Memory B cell (primary cell): ENCODE measurements at places on chromosomes 3 and 15.

DNA sequence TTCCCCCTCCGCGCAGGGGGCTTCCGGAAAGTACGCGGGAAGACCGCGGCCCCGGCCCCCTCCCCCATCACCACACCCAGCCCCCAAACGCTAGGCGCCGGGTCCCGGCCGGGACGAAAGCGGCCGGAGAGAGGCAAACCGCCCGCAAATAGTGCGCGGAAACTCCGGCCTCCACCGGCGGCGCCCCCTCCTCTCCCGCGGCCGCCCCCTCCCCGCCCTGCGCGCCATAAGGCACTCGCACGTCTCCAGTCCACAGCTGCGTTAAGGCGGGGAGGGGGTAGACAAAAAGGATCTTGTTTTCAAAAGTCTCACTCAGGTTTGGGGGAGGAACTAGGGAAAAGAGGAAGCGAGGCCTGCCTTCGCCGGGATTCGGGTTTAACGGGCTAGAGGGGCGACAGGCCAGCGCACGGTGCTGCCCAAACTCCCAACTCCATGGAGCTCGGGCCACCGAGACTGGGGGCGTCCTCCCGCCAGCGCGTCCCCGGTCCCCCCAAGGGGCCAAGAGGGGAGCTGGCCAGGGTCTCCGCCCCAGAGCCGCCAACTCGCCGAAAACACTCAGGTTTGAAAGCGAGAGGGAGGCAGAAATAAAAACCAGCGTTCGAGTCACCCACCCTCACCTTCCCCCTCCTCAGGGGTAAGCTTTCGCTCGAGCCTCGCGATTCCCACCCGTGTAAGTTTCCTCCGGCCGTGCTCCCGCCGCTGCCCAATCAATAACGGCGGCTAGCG, 1.8 kb downstream of the ANP32A start:
- DNase-seq = peak; percentile 47

DNA sequence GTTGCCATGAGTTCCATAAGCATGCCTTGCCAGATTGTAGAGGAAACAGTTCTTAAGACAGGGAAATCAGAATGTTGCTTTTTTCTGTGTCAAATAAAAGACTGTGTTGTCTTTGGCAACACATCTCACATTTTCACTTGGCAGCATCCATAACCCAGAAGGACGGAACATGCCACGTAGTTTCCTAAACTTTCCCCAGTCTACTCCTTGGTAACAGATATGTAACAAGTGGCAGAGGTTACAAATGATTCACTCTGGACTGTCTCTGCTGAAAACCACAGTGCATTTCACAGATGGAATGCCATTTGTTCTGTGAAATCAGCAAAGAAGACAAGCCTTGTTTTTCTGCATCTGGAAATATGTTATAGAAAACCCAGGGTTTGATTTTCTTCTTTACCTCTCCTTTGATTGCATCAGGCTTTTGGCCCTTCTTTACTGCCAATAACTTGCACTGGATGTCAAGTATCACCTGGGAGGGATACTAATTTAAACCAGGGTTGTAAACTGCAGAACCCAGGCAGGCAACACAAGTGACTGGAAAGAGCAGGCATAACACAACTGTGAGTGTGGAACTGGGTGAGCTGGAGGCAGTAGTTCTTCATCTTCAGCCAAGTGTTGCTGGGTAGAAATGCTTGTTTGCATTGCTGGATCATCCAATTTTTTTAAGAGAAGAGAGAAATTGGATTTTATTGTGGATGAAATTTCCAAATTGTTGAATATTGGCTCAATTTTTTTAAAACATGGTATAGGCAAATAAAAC, 124.4 kb upstream of the FOXB1 start:
- DNase-seq = no peak

- DNase-seq = no peak
These were observed 673.6 kb downstream of the EDEM1 start for GRCh38 chr3:5861151-5861550.

GRCh38 chr15:60626669-60627068, 147.7 kb upstream of the ICE2 start:
- DNase-seq = no peak

- DNase-seq = no peak
These were observed 22.5 kb downstream of the KCTD6 start for GRCh38 chr3:58514405-58514804.

DNA sequence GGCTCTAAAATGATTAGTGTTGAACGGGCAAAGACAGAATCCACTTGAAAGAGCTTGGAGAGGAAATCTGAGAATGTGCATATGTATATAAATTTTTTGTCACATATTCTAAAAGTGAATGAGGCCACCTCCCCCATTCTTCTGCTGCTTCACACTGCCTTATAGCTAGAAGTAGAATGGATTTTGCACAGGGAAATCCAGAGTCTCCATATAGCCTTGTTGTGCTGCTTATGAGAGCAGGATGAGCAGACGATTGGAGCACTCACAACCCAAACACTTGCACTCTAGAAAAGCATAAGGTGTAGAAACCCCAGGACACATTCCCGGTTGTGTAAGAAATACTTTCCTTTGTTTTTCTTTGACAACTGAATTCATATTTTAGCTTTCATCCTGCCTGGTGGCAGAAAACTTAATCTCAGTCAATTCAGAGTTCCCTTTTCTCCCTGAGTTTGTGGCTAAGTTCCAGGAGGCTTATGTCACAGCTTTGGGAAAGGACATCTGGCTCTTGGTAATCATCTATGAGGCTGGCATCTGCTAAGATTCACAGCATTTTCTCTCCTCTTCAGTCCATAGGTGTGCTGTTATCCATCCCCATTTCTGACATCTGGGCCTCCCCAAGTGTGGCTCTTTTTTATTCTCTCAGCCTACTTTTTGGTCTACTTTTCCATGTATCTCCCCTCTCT, 188.4 kb upstream of the PFN2 start:
- DNase-seq = no peak

DNA sequence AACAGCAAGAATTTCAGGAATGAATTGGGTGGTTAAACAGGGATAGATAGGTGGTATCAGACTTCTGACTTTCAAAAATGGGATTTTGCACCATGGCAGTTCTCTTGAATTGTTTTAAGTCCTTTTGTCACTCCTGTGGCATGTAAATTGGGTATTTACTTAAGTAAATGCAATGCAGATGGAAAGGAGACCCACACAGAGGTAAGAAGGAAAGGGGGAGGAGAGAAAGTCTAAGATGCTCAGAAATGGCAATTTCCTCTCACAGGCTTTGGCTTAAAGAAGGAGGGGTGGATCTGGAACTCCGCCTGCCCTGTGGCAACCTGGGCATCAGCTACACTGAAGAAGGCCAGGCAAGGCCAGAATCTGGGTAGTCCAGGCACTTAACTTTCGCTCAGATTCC, 197.1 kb upstream of the UBE2E1 start:
- DNase-seq = no peak

DNA sequence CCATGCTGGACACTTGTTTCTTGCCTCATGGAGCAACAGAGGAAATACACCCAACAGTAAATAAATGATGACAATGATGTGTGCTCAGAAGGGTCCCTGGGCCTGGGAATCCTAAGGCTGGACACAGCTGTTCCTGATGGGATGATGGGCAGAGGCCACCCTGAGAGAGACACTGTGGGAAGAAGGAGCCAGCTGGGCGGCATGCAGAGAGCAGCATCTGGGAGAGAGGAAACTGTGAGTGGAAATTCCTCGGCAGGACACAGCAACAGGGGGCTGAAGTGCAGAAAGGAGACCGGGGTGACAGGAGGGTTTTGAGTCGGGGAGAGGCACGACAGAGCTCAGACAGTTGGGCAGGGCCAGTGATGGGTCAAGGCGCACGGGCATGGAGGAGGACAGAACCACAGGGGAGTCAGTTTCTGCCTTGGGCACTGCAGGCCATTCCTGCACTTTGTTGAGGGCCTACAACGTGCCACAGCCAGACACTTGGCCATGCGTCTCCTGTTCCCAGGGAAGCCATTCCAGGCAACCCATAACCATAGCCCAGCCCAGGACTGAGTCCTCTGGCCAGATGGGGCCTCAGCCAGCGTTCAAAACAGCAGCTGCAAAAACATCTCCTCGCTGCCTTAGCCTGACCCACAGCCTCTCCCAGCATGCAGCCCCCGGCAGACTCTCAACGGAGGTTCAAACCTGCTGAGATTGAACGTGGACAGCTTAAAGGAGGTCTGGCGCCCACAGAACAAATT, 36.7 kb upstream of the SLC6A1 start:
- DNase-seq = no peak

DNA sequence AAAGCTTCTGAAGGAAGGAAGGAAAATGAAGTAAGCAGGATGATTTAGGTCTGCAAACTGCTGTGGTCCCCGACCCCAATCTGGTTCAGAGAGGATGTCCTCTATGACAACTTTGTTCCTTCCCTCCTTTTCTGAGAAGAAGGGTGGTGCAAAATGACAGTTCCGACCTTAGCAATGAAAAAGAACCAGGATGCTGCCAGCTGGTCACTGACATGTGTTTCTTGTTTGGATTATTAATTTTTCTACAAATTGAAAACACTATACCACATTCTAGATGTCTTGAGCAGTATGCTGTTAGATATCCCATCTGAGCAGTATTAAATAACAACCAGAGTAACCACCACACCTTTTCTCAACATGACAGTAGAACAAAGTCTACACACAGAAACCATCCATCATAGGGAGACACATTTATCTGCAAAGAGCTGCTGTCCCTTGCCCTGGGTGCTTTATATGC, 27.5 kb downstream of the CDCP1 start:
- DNase-seq = no peak

DNA sequence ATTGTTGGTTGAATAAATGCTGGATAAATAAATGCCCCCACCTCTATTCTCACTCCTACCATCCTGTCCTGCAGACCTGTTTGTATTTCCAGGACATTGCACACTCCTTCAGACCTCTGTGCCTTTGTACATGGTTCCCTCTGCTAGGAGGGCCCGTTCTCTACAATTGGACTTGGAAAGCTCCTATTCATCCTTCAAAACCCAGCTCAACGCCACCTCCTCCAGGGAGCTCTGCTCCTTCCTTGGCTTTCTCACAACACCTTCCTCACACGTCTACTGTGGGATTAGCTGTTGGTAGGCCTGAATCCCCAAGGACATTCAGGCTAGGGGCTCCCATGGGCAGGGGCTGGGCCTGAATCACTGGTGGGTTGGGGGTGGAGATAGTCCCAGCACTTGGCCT, 78.7 kb upstream of the SEC13 start:
- no peak for DNase-seq

DNA sequence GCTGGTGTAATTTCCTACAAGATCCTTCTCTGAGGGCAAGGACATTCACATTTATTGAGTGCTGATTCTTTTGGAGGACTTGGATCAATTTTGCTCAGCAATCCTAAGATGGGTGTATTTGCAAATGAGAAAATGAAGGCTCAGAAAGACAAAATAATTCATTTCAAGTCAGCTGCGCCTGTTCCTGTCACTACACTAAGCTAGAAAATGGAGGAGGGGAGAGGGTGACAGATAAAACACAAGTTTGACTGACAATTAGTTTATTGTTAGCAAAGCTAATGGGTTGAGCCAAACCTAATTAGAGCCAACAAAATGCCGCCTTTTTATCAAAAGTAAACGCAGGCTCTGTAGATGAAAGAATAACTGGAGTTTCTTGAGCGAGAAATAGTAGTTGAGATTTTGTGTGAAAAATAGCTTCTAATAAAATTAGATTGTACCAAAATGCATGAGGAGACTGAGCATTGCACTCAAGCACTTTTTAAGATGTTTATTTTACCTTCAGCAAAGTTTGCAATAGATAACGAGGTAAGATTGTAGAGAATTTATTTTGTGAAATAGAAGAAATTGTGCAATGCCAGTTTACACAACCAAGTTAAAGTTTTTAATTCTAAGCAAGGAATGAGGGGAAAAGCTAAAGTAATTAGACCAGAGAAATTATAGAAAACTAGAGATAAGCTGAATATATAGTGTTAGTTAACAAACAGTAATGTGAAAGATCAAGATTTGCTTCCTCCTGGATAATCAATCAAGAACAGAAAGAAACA, 39.6 kb upstream of the SECISBP2L start:
- no peak for DNase-seq

DNA sequence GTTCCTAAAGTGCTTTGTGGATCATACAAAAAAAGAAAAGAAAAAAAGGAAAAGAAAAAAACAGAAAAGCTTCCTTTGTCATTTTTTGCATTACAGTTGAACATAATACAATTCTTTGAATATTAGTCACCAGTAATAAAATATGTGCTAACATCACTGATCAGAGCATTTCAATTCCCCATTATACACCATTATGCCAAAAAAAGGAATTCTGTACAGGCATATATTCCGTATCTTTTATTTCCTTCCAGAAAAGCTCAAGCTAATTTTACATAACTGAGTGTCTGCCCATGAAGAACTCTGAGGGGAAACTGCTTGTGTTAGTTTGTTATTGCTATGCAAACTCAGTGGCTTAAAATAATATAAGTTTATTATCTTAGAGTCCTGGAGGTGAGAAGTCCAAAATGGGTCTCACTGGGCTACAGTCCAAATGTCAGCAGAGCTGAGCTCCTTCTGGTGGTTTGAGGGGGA, 377.9 kb downstream of the GAP43 start:
- DNase-seq = no peak

GRCh38 chr3:79111375-79112052, 656.3 kb downstream of the ROBO1 start:
- no peak for DNase-seq

DNA sequence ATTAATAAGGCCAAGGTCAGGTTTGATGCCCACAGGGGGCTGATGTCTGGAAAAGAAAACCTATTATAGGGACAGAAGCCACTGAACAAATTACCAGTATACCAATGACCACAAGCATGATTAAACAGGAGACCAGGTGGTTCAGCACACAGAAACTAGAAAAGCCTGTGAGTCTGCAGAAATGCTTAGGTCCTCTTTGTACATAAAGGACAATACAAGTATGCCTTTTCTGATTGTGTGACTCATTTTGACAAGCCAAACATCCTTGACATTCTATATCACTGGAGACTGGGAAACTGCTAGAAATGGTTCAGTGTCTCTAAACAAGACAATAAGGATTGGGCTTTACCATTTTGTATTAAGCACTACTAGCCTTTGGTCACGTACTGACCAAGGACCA, 113.2 kb upstream of the MYO5C start:
- DNase-seq = no peak

- peak; percentile 8 for DNase-seq
These were observed 802 bp downstream of the RCN2 start for GRCh38 chr15:76932135-76932966.

DNA sequence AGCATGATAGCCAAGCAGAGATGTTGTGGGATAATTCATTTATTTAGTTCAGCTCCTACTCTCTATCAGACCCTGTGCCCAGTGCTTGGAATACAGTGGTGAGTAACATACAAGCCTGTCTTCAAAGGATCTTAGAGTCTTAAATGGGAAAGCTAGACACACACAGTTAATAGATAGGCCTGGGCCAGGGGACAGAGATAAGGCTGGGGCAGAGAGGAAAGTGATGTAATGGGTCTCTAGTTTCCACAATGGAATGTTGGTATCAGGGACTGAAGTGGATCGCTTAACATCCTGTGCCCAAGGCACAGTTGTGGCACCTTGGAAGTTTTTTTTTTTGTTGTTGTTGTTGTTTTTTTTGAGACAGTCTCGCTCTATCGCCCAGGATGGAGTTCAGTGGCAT, 79.9 kb upstream of the POLG start:
- no peak for DNase-seq

- no peak for DNase-seq
These were observed 83.2 kb upstream of the ALDH1L1 start for GRCh38 chr3:126263539-126263938.
